ENCODE measurements at places on chromosomes 6 and 20.

DNA sequence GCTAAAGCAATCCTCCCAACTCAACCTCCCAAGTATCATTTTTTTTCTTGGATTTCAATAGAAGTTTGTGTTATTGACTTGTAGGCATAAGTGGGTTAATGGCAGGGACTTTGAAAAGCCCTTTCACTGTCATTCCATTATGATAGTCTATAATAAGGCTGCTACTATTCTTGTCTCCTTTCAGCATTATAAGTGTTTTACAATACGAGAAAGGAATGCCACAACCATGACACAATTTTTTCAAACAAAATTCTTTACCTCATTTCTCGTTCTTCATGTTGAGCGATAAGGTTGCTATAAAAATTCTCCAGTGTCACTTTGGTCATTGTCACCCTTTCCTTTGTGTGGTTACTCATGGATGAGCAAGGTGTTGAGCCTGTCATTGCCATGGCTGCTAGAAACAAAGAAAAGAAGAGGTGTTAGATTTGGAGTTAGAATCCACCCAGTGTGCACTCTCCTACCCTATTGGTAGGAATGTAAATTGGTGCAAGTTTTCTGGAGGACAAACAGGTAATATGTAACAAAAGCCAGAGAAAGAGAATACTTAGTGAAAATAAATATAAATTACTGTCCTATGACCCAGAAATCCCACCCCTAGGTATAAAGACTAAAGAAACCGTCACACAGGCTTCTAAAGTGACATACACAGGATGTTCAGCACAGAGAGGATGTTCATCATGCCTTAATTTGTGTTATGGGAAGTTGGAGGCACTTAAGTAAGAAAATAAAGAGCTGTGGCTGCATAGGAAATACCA, 7.3 kb downstream of the STK38 start:
- DNase-seq, result no peak

DNA sequence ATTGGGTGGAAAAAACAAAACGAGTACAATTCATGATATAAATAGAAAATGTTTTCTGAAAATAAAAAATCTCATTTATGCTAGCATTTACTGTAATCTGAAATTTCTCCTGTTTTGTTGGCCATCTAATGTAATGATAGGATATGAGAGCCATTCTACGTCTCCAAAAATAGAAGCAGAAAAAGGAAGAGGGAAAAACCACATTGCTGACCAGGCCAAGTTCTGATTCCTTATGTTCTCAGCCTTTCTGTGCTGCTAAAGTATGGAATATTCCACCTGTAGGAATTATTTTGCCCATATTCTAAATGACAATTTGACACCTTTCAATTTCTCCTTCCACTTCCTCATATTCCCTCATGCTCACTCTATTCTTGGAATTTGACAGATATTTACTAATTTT, 110.2 kb downstream of the TBXT start:
- no peak for DNase-seq

GRCh38 chr6:79421707-79422484, 115.3 kb downstream of the LCA5 start:
- no peak for DNase-seq

DNA sequence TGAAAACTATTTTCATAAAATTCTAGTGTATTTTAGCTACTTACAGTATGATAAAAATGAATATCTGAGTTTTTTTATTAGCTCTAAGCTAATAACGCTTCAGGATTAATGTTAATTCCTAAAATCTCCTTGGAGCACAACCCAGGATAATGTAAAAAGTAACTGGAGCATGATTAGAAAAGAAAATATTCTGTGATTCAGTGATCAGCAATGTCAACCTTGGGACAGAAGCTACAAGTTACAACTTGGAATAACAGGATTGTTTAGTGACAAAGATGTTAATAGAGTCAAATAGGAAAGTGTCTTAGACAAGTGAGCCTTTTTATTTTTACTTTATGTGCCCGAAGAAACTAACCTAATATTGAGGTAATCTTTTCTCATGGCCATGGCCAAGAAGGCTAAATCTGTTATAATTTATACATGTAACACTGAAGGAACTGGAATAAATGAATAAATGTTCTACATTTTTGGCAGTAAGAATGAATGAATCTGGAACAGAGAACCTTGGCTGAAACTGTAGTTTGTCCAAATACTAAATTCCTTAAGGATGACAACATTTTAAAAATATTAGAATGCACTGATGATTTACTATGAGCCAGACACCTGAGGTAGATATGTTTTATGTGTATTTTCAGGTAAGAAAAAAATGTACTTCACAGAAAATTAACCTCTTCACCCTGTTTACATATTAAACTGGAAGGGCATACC, 994.0 kb downstream of the GRIK2 start:
- no peak for DNase-seq

GRCh38 chr6:133741375-133741861, 147.5 kb upstream of the TCF21 start:
- no peak for DNase-seq

GRCh38 chr6:151566557-151566956, 72.7 kb downstream of the CCDC170 start:
- DNase-seq, result no peak

DNA sequence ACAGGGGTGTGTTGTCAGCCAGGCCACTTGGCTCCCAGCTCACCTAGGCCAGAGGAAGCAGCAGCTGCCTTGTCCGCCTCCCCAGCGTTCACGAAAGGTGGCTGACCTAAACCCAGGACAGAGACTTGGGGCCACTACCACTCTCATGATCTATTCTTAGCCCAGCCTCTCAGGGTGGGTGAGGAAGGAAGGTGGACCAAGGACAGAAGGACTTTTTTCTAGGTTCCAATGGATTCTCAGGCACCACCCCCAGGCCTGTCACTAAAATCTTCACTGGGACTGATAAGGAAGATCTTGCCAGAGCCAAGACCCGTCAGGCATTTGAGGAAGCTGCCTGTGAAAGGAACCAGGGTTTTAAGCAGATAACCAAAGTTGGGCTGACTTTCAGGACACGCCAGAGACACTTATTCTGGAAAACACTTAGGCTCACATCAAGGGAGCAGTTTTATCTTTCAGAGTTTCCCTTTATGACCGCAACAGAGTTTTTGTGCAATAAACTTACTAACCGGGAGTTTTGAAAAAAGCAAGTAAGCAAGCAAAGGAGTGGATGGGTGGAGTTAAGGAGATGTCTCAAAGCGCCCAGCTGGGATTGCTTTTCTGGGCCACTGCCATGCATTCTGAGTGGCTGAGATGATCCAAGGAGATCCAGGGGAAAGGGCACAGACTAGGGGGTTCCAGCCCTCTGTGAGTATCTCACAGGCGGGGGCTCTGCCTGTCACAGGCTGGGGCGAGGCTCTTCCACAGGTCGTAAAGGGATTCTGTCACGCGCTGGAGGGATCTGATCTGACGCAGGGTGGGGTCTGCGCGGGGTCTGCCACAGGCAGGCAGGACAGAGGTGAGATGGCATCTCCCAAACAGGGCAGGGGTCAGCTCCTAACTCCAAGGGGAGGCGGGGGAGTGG, 989 bp downstream of the FITM2 start:
- DNase-seq, result peak; percentile 50

GRCh38 chr20:36116807-36117441, 37.6 kb upstream of the EPB41L1 start:
- DNase-seq, result no peak

DNA sequence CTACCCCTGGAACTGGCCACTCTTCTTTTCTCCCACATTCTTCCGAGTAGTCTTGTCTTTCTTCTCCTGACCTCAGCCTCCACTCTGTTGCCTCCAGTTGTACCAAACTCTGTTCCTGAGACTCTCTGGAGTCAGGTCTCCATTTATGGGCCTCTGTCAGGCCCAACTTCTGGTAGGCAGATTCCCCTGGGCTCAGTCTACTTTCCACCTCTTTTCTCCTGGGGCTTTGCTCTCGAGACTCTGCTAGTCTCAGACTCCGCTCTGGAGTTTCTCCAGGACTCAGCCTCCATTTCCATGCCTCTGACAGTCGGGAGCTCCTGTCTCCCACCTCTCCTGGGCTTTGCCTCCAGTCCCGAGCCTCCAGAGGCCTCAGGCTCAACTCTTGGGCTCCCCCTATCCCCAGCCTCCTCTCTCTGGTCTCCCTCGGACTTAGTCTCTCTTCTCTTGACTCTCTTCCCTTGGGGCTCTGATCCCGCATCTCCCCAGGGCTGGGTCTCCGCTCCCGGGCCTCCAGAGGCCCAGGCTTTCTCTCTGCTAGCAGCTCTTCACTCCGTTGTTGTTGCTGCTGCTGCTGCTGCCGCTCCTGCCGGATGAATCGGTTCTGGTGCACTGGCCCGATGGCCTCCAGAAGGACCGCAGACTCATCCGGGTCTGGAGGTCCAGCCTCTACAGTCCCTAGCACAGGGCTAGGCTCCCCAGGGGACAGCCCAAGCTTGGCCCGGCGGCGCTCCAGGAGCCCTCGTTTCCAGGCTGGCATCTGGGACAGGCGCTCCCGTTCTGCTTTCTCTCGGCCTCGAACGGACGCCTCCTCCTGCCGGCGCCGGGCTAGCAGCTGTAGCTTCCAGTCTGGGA, 1.1 kb downstream of the PPP1R18 start:
- no peak for DNase-seq

DNA sequence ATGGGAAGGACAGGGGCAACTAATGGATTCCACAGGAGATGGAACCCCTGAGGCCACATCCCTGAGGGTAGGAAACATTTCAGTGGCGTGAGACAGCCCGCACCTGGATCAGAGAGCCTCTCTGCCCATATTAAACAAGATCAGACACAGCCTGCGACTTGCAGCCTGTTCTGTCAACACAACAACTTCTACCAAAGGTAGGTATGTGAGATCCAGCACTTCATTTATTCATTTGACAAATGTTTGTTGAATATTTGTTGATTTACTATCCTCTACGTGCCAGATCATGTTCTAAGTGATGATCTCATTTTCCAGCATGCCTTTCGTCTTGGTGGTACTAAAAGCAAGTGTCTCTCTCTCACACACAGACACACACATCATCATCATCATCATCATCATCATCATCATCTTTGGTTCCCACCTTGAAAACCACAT, 43.2 kb upstream of the NT5E start:
- DNase-seq, result no peak

GRCh38 chr6:160945516-160946177, 45.9 kb upstream of the MAP3K4 start:
- DNase-seq, result no peak

DNA sequence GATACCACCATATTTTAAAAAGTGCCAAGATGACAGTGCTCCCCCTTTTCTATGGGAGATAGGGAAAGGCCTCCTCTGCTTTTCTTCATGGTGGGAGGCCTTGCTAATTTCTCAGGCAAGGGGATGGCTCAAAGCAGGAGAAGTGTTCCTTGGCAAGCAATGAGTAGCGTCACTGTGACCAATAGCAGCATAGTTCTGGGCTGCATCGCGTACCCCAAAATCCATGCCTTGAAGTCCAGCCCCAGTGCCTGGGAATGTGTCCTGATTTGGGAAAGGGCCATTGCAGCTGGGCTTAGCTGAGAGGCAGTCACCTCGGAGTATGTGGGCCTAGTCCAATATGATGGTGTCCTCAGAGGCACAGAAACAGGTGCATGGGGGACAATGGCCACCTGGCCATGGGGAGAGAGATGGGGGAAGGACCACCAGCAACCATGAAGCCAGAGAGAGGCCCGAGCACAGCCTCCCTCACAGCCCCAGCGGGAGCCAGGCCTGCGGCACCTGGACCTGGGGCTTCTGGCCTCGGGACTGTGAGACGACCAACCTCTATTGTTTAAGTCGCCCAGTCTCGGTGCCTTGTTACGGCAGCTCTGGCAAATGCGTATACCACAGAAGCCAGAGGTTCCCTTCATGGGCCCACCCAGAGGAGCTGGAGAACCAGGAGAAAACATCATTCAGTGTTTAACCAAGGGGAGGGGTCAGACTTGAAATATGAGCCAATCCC, 153.1 kb upstream of the RPS6KA2 start:
- DNase-seq, result no peak

- no peak for DNase-seq
Observed at GRCh38 chr6:26175428-26176181, 88.4 kb downstream of the HFE start.

DNA sequence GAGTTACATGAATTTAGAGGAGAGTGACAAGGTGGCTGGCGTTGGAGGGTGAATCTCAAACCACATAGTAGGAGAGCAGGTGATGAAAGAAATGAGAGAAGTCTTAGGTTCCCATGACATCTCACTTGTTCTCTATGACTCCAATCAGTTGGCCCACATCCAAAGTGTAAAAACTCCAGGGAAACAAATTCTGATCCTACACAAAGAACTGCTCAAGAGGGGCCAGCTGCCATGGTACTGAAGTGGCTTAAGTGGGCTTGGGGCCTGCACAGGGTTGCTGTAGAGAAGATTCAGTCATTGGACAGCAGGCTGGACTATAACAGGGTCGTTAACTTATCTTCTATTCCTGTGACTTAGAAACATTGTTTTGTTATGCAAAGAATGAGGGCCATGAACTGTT, 7.6 kb upstream of the ADGRF4 start:
- no peak for DNase-seq

DNA sequence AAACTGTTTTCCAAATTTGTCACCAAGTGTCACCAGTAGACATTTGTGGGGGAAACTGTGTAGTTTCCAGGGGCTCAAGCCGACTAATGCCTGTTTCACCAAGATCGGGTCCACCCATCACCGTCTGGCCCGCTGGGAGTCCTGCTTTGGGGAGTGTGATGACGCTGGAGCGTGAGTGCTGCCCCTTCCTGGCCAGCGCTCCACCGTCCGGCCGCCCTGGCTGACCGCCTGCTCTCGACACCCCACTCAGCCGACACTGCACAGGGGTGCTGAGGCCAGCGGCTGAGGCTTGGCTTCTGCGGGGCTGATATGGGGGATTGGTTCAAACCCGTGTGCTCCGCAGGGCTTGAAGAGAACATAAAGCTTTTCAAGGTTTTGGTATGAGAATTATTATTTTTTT, 160.1 kb downstream of the SMOC2 start:
- no peak for DNase-seq

DNA sequence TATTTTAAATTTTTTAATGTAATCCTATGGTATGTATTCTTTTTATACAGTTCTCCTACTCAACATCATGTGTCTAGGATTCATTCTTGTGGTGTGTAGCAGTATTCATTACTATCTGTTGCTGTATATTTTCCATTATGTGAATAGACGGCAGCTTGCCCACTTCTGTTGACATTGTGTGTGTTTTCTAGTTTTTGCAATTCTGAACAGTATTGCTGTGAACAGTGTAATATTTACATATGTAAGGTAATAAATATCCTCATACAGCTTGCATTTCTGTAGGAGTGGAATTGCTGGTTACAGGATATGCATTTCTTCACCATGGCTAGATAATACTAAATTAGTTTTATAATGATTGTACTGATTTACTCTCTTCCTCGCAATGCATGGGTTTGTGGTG, 51.9 kb downstream of the SCAF8 start:
- no peak for DNase-seq

All from stimulated activated effector memory CD8-positive, alpha-beta T cell treated with anti-CD3 and anti-CD28 coated beads, Interleukin-12 subunit alpha, Interleukin-12 subunit beta, amount 100 ng/mL, for 72 hours (primary cell).